CD4-positive, alpha-beta T cell treated with Interleukin-10 for 1 hour (primary cell): ENCODE measurements at places on chromosomes 6 and 20.

GRCh38 chr6:164744301-164744700 lies 565.1 kb downstream of the C6orf118 start:
- DNase-seq: no peak

- no peak for DNase-seq
Measured at GRCh38 chr6:21527731-21528130, 65.8 kb upstream of the SOX4 start.

DNA sequence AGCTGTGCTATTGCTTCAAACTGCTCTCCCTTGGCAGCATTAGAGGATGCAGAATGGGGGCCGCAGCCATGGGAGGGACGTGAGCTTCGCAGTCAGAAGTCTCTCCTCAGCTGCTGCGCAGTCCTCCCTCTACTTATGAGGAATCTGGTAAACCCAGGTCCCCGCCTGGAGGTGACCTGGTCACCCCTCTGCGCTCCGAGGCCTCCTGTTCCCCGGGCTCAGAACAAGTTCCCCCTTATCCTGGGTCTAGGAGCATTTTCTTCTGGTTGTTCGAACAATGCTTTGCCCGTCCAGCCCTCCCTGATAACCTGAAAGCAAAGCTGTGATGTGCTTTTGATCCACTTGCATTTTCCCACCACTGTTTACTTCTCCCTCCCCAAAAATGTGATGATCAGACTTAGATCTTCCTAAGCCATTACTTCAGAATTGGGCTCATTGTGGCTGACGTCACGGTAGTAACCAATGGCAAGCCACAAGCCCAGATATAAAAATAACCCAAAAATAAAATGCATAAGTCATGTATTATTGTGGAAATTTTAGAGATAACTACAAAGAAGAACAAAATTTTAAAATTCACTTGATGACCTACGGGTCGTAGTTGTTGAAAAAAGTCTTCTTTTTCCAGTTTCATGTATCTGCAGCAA lies 80.7 kb downstream of the SERAC1 start:
- no peak for DNase-seq

GRCh38 chr20:35849706-35850105 lies 77.9 kb downstream of the PHF20 start:
- no peak for DNase-seq

DNA sequence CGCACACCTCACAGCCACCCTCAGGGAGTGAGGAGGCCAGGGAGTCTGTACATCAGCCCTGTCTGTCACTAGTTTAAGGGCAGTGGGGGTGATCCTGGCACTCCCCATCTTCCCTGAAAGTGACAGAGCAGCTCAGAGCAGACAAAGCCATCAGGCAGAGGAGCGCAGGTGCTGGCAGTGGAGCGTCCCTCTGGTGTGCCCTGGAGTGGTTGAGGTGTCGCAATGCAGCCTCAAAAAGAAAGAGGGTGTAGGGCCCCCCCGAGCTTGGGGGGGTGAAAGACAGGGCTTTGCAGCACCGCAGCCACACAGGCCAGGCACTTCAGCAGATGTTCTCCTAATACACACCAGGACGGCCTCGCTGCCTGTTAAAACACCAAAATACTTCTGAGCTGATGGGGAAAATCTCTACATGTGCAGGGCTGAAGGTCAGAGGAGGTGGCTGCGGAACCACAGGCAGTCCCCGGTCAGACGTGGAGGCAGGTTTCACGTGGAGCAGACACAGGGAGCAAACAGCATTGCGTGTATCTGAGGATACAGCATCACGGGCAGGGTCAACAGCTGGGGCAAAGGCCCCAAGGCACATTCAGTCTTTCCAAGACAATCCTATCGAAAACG lies 69.5 kb downstream of the PREX1 start:
- peak; percentile 70 for DNase-seq

- peak; percentile 13 for DNase-seq
Measured at GRCh38 chr6:53741034-53741823, 53.6 kb upstream of the LRRC1 start.

- DNase-seq: no peak
Measured at GRCh38 chr20:57198132-57199072, 68.0 kb downstream of the BMP7 start.

GRCh38 chr6:150482883-150483409 lies 114.1 kb downstream of the IYD start:
- DNase-seq: no peak

- DNase-seq: no peak
Measured at GRCh38 chr6:142796024-142796423, 149.0 kb downstream of the HIVEP2 start.

- no peak for DNase-seq
Measured at GRCh38 chr6:100266494-100267401, 198.0 kb downstream of the SIM1 start.

DNA sequence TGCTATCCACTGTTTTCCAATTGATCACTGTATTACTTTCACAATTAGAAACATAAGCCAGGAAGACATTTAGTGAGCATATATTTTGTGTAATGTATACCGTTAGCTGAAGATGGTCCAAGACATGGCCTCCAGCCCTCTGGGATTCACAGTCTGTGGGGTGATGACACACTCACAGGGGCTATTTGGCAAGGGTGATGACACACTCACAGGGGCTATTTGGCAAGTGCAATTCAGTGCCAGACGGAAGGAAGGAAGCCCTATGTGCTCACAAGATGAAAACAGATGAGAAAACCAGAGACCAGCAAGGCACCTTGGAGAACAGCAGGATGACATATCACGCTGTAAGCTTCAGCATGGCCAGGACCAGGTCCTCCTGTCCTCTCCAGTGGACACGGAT lies 183.7 kb downstream of the MBOAT1 start:
- DNase-seq: no peak

- peak; percentile 11 for DNase-seq
Measured at GRCh38 chr6:169961772-169962561, 210.5 kb downstream of the ERMARD start.
